ENCODE measurements at places on chromosomes 11 and 22. TPM values are rescaled to one million over a fixed set of nuclear protein-coding genes. Genes with fewer than 3 reads are reported as not detected.

The DESI1 gene
- 14.1 TPM for total RNA-seq

The TRIM49B gene
- not detected for total RNA-seq

- no peak for DNase-seq
Observed at GRCh38 chr11:125978778-125979407, 33.0 kb downstream of the VSIG10L2 start.

- DNase-seq, result no peak
Observed at GRCh38 chr11:27868709-27869108, 168.5 kb upstream of the BDNF start.

GRCh38 chr11:131481971-131482370 is 111.6 kb downstream of the NTM start:
- no peak for DNase-seq

GRCh38 chr11:128343135-128343514 is 244.2 kb downstream of the ETS1 start:
- no peak for DNase-seq

GRCh38 chr11:75508051-75508561 is 17.6 kb downstream of the GDPD5 start:
- DNase-seq, result no peak

GRCh38 chr11:28961726-28962125 is 853.5 kb downstream of the METTL15 start:
- no peak for DNase-seq

- DNase-seq, result no peak
Observed at GRCh38 chr22:42343531-42344081, 73.2 kb upstream of the TCF20 start.

DNA sequence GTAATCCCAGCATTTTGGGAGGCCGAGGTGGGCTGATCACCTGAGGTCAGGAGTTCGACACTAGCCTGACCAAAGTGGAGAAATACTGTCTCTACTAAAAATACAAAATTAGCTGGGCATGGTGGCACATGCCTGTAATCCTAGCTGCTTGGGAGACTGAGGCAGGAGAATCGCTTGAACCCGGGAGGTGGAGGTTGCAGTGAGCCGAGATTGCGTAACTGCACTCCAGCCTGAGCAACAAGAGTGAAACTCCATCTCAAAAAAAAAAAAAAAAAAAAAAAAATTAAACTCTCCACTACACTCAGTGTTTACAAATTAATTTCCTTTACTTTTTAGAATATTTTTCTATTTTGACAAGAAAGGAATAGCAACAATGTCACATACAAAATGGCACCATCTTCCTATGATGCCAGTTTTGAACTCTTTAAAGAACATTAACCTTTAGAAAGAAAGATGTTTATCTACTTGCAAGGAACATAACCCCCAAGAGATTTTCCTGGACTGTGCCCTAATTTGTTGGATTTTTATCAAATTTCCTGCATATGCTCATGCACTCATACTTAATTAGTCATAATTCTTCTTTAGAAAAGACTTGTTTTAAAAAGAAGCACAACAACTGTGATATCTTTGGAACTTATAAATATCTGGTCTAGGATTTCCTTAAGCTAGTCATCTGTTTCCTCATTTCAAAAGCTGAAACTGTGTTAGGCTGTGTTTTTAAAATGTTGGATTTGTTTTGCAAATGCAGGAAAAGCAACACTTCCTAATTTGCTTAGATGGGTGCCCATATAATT is 22.6 kb upstream of the HIPK3 start:
- DNase-seq, result no peak

The MS4A8 gene
- total RNA-seq, result not detected

- DNase-seq, result no peak
Observed at GRCh38 chr11:1875093-1875850, 16.4 kb downstream of the PRR33 start.

The MYEOV gene
- 9.5 TPM for total RNA-seq

The PRRG4 gene
- total RNA-seq, result 0.49 TPM

The OR52I2 gene
- not detected for total RNA-seq

- peak; percentile 63 for DNase-seq
Observed at GRCh38 chr11:79100093-79100910, 340.5 kb downstream of the TENM4 start.

- DNase-seq, result no peak
Observed at GRCh38 chr11:133162227-133162626, 370.1 kb downstream of the OPCML start.

DNA sequence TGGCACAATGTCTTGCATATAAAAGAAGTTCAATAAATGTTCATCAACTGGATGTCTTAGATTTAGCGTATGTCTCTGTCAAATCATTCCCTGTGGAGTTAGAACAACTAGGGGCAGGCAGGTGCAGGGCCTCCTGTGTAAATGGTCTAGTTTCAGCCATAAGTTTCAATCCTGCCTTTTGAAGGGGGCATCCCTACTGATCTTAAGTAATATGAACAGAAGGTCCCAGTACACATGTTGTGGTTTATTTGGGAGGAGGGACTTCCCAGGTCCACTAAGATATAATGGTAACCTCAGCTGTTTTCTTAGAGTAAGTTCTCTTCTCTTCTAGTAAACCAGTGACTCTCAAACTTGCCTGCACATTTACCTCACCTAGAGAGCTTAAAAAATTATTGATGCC is 19.8 kb downstream of the TTC12 start:
- no peak for DNase-seq

- DNase-seq, result no peak
Observed at GRCh38 chr22:19807914-19808872, 46.5 kb downstream of the GNB1L start.

The MFRP gene
- not detected for total RNA-seq

GRCh38 chr22:38236786-38237185 is 35.0 kb downstream of the MAFF start:
- no peak for DNase-seq
